ENCODE measurements at places on chromosomes 2 and 18.

DNA sequence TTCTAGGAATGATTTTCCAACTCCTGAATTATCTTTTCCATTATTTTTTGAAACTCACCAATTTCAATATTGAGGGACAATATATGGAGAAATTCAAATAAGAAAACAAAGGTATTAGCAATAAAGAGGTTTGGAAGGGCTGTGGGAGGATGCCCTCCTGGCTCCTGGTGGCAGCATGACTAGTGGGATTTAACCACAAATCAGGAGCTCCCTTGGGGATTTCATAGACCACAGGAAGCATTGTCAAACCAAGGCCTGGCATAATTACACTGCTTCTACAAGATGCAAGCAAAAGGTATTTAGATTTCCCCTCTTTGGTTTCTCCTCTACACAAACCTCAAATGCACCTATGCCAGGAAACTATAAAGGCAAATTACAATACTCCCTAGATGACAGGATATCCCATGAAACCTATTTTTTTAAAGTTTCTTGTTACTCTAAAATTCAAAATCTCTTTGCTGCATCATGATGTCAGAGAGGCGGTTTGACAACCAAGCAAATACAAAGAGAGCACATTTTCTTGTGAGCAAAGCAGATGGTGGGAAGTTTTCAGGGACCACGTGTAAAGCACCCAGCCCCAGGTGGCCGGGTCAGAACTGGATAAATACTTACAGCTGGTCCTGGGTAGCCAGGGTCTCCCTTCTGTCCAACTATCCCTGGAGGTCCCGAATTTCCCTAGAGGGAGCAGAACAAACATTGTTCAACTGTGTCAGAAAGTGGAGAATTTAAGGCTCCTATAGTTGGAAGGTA is 67.9 kb downstream of the COL6A3 start:
- DNase-seq, result no peak

- no peak for DNase-seq
These were observed 129.2 kb upstream of the MEIS1 start for GRCh38 chr2:66305718-66306117.

GRCh38 chr18:3150274-3150673 is 69.5 kb downstream of the MYOM1 start:
- no peak for DNase-seq

GRCh38 chr2:60025496-60025895 is 528.0 kb downstream of the BCL11A start:
- DNase-seq, result no peak

DNA sequence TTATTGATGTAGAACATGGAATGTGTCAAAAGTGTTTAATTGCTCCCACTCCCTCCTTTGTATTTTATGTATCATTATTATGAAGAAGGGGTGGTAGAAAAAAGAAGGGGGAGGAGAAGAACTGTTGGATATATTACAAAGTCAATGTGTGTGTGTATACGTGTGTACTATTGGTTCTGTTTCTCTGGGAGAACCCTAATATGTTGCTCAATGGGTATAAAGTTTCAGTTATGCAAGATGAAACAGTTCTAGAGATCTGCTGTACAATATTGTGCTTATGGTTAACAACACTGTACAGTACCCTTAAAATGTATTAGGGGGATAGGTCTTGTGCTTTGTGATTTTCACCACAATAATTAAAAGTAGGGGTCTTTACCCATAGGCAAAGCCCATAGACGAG is 58.1 kb upstream of the ZC3H15 start:
- no peak for DNase-seq

DNA sequence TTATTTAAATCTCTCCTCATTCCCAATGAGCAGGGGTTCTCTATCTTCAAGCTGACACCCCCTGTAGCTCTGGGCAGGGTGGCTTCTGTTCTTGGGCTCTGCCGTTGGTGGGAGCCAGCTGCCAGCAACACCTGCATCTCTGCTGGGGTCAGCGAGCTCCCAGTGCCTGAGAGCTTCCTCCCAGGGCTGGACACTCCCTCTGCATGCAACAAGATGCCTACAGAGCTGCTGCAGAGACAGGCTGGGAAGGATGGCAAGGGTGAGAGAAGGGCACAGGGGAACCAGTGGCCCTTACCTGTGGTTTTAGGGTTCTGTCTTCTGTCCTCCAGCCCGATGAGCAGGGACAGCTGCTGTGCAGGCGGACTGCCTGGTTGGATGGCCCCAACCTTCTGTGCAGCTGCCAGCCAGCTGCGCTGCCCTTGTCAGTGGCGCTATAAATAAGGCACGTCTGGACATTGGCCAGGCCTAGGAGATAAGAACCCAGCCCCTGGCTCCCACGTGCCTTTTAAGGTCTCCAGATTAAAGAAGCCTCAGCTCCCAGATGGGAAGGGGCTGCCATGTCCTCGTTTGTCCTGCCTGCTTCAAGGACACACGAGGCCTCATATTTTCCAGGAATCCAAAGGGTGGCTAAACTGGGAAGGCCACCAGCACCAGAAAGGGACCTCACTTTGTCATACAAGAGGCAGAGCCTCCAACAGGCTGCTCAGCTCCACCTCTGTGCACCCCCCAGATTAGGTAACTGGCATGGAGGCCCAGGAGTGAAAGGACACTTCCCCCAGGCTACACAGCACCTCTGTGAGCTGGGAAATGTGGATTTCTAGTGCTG is 39.5 kb upstream of the FHL2 start:
- no peak for DNase-seq

- DNase-seq, result peak; percentile 22
These were observed 89.1 kb downstream of the SCN2A start for GRCh38 chr2:165328272-165328671.

DNA sequence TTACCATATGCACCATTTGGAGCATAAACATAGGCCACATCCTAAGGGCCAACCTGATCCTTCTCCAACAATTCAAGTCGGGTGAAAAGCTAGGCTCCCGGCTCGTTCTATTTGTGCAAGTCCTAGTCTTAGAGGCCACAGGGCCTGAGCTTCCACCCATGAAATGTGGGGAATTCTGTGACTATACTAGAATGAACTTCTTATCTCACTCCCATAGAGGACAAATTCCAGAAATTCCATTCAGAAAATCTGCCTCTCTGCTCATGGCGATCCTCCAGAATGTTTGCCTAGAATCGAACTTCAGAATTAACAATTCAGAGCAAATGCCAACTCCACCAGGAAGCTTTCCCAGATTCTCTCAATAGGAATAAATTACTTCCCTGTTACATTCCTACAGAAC is 187.9 kb downstream of the BCL11A start:
- no peak for DNase-seq

GRCh38 chr2:104929663-104930062 is 75.7 kb downstream of the POU3F3 start:
- no peak for DNase-seq

DNA sequence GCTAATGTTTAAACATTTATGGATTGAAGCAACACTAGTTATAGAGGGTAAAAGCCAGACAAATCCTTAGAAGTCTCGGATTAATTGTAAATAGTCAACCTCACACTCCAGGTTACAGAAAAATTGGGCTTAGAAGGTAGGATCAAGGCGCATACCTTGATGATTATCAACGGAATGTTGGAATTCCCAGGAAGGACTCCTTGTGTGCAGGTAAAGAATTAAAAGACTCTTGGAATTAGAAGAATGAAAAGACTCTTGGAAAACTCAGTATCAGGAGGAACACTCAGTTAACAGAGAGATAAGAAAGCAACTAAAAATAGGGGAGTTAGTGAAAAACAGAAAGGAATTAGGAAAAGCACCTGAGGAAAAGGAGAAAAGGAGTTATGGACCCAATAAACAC is 29.3 kb upstream of the EPHA4 start:
- DNase-seq, result no peak

DNA sequence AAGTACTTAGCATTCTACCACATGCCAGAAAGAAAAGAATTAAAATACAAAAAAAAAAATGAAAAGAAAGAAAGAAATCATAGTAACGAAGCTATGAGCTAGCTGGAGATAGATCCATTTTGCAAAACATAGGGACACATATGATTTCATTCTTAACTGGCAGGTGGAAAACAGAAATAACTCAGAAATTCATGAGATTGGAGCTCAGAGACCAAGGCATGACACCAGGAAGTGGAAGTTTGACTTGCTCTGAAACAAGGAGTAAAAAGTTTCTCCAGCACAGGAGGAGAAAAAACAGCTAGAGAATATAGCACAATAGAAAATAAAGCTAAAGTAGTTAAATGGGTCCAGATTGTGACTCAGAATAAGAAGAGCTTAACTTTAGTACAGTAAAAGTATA is 278.1 kb downstream of the ZEB2 start:
- DNase-seq, result no peak

- peak; percentile 25 for DNase-seq
These were observed 18.8 kb downstream of the TGOLN2 start for GRCh38 chr2:85308896-85309555.

DNA sequence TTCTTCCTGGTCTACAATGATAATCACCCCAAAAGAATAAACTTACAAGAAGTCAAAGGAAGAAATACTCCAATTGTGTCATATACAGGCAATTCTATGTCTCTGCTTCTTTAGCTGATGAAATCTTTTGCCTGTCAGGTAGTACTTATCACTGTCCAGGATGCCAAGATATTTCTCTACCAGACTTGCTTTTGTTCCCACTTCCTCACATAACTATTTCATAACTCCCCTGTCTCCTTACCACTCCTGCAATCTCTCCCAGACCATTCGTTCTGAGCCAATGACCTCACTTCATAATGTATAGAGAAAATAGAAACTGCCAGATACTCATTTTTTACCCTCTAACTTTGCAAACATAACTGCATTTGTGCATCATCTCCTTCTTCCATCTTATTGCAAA is 39.1 kb downstream of the HNMT start:
- DNase-seq, result no peak

DNA sequence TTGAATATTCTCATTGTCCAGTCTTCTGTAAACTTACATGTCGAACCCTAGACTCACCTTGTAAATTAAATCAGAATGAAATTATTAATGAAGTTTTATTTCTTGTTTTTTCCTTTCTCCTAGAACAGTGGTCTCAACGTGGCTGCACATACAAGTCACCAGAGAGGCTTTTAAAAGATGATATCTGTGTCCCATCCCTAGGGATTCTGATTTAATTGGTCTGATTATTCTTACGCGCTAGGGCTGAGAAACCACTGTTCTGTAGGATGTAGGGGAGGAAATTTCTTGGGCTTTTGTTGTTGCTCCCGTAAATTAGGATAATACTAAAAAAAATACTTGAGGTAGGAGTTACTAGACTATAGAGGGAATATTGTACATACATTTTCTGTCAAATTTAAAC is 32.1 kb downstream of the PPM1B start:
- no peak for DNase-seq

GRCh38 chr2:230441227-230441897 is 25.4 kb downstream of the SP100 start:
- DNase-seq, result peak; percentile 61

DNA sequence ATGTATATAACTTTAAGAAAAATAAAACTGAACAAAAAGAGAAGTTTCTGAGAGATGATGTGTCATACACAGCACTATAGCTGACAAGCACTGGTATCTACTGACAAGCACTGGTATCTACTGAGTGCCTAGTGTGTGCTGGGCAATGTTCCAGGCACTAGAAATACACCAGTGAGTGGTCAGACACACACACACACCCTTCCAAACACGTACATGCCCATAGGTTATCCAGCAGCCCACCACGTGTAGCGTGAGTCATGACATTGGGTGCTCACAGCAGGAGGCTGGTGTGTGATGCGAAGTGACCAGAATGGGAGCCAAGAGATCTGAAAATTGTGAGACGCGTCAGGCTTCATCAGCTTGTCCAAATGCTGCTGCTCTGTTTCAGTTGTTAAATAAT is 12.2 kb upstream of the GNAL start:
- no peak for DNase-seq

DNA sequence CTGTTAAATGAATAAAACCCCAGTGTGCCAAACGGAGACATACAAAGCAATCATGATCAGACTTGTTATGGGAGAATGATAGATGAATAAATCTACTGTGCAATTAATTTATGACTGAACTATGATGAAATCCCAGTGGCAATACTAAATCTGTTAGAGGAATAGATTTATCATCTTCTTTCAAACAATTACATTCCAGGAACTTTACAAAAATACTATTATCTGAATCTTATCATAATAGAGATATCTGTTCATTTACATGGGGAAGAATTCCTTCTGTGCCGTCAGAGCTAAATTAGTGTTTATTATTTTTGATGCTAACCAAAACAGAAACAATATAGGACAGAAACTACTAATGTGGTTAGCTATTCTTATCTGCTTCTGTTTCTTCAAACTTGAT is 208.5 kb downstream of the CAMKMT start:
- no peak for DNase-seq

DNA sequence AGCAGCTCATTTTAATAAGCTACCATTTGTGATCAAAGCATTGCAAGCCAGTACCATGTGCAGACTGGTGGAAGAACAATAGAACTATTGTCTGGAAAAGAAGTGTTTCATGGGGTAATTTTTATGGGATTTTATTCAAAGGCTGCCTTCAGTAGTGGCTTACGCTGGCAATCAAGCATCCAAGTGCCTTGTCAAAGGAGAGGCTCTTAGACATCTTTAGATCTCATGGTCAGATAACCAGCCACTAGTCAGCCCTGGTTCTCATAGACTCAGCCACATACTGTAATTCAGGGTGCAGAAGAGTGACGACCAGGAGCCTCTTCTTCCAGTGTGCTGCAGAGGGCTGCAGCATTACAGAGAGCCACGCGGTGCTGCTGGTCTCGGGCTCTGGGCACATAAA is 98.5 kb upstream of the NOSTRIN start:
- DNase-seq, result no peak

GRCh38 chr18:58175122-58175785 is 131.2 kb downstream of the NEDD4L start:
- no peak for DNase-seq

DNA sequence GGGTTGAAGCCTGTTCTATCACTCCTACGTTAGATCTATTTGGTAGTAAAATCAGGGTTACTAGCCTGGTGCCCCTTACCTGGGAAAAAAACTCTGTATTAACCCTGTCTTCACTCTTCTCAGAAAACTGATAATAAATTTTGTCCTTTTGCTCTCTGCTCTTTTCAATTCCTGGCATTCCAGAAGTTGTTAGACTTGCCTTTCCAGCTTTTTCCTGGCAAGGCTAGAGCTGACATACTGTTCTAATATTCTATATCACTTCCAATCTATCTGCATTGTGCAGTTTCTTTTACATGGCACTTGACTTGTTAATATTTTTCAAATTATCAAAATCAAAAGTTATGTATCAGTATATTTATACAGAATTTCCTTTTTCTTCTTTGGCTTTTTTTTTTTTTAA is 162.2 kb downstream of the FIGN start:
- no peak for DNase-seq

GRCh38 chr2:232260075-232260474 is 118.5 kb upstream of the ALPP start:
- no peak for DNase-seq

GRCh38 chr2:239788576-239789098 is 236.5 kb downstream of the NDUFA10 start:
- DNase-seq, result no peak

- no peak for DNase-seq
These were observed 187.1 kb downstream of the MYCN start for GRCh38 chr2:16127276-16127940.

All from CD4-positive, alpha-beta T cell treated with Interleukin-17A for 4 hours (primary cell).